ENCODE measurements at places on chromosomes 6 and 20. TPM values are rescaled to one million over a fixed set of nuclear protein-coding genes. Genes with fewer than 3 reads are reported as not detected.

Gene DEFB127
- total RNA-seq, result not detected

Gene ALDH8A1
- 0.09 TPM for total RNA-seq

Gene PIGU
- 5.1 TPM for total RNA-seq

Gene SAMD3
- 4.4 TPM for total RNA-seq

Gene GRIK2
- not detected for total RNA-seq

Gene ELOVL4
- total RNA-seq, result 7.3 TPM

Gene PGC
- not detected for total RNA-seq

Gene FKBP1C
- total RNA-seq, result 0.09 TPM

Gene TFAP2D
- total RNA-seq, result not detected

Gene AHCY
- total RNA-seq, result 80.7 TPM

Gene BPIFB4
- total RNA-seq, result not detected

Gene PROCR
- 125 TPM for total RNA-seq

Gene STX7
- 34.3 TPM for total RNA-seq

Gene EYA4
- total RNA-seq, result 13.1 TPM

Gene PSORS1C1
- total RNA-seq, result 2.8 TPM

Gene PM20D2
- 0.63 TPM for total RNA-seq

Gene SUMO4
- total RNA-seq, result 1.6 TPM

Gene AVP
- total RNA-seq, result not detected

Gene MCCD1
- total RNA-seq, result not detected

Gene HCK
- not detected for total RNA-seq

Gene PPP1R16B
- under 0.01 TPM for total RNA-seq

Gene RNF144B
- total RNA-seq, result 0.79 TPM

Gene FARS2
- total RNA-seq, result 36.9 TPM

Gene ARMC12
- total RNA-seq, result 0.32 TPM

Gene C6orf136
- total RNA-seq, result 2.2 TPM

Gene GPR6
- not detected for total RNA-seq
